HS-27A (cell line): ENCODE measurements at places on chromosomes 11 and 22.

DNA sequence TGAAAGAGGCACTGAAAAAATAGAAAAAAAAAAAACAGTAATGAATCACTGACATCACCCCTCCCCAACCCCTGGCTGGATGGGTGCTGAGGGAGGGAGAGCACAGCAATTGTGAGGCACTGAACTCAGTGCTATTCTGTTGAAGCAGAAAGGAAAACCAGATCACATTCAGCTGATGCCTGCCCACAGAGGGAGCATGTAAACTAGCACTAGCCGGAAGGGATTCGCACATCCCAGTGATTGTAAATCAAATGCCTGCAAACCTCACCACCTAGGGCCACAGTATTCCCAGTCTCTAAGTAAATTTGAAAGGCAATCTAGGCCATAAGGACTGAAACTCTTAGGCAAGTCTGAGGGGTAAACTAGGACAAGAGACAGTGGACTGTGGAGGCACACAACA, 772.0 kb upstream of the CCDC179 start:
- no peak for DNase-seq

DNA sequence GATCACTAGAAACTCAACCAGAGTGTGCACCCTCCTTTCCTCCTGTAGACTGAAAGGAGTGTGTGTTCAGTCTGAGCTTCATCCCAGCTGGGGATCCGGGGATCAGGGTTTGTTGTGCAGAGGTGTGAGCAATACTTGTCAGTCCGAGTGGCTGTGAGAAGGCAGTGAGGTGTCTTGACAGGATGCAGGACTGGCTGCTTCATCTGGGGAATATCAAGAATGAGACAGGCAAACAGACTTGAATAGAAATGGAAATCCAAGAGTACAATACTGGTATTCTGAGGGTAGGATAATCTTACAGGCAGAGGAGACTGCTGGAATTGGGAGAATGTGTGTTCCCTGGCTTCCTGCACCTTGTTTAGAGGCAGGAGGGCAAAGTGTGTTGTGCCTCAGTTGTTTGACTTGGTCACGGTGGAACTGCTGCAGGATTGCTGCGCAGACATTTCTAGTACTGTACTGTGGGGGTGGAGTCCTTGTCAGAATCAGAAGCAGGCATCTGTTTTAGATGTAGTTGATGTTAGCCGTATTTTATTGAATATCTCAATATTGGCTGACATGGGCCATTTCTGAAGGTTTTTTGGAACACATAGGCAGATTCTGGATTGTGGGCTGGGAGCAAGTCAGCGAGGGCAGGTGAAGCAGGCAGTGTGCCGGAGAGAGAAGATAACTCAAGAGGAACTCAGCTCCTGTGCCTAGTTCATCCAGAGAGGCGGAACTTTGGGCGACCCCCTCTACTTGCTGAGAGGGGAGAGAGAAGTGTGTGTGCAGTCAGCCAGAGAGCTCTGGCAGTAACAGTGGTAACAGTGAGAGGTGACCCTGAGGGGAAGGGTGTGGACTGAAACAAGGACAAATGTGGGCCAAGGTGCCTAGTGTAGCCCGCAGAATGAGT, 27.1 kb upstream of the GRK2 start:
- peak; percentile 11 for DNase-seq

- DNase-seq, result no peak
Observed at GRCh38 chr11:121654259-121654842, 201.6 kb upstream of the SORL1-AS1 start.

- no peak for DNase-seq
Observed at GRCh38 chr11:6206456-6207180, 1.3 kb downstream of the C11orf42 start.

DNA sequence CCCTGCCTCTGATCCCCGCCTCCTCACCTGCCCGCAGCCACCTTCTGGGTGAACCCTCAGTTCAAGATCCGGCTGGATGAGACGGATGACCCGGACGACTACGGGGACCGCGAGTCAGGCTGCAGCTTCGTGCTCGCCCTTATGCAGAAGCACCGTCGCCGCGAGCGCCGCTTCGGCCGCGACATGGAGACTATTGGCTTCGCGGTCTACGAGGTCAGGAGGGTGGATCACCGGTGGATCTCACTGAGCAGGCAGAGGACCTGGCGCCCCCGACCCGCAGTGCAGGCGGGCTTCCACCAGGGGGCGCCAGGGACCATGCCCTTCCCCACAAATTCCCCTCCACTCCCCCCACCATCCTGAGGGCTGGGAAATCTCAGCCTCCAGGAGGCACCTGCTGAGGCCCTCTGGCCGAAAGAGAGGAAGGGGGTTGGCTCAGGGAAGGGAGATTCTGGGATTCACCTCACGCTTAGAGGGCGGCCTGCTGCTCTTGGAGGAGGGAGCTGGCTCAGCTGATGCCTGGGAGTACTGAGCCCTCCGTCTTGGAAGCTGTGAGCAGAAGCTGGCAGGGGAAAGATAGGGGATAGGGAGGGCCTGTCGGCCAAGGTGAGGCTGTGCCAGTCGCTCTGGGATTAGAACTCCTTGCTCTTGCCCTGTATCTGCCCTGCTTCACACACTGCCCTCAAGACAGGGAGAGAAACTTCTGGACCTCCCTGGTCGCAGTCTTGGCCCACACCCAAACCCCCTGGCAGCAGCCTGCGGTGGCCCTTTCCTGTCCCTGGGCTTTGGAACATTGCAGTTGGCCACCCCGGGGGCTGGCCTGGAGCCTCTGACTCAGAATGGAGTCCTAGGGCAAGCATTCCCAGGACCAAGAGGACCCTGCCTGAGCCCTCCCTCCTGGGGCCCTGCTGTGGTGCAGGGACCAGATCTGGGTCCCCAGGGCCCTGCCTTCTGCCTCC, 23.2 kb downstream of the CAPN1 start:
- no peak for DNase-seq

GRCh38 chr11:60937144-60937527, 12.9 kb downstream of the TMEM132A start:
- DNase-seq, result no peak

DNA sequence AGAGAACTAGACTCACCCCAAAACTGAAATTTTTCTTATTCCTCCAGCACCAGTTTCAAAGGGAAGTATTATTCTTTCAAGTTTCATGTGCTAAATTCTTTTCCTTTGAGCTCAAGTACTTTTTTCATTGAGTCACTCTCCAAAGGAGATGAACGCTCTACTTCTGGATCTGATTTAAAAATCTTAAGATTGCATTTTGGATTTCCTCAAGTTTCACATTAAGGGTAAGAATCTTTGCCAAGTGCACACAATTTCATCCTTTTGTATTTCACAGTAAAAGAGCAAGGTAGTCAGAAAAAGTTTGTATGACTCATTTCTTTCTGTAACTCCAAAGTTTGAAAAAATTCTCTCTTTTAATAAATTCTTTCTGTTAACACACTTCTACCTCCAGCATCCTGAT, 435.5 kb downstream of the RAB38 start:
- DNase-seq, result no peak

DNA sequence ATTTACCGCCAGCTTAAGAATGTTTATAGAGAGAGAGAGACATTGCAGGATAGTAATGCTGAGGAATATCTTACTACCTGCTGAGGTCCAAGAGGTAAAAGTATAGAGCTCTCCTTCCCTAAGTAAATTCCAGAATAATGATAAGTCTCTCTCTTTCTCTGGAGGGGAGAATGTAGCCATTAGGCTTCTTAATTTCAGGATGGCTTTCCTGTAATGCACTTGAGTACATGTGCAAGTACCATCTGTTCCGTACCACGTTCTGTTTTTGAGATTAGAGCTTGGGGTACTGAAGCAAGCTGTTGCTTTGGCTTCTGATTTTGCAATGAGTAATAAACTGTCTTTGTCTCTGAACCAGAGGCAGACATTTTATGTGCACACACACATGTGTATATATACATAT, 1314.0 kb downstream of the JRKL start:
- no peak for DNase-seq

DNA sequence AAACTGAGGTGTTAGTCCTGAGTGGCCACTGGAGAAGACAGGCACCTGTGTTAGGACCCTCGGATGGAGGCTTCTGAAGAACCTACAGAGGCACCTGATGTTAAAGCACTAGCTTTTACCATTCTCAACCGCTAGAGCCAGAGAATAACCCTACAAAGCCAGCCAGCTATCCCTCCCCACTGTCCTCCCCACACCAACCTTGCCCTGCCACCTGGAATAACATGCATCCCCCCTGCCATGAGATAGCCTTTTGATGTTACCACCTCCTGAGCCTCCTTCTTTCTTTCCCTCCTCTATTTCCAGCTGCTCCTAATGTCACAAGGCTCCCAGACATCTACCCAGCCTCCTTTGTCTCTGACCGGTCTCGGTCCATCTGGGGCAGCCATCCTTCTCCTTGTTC, 28.1 kb downstream of the COMMD9 start:
- no peak for DNase-seq

GRCh38 chr11:94326947-94327346, 22.6 kb downstream of the IZUMO1R start:
- no peak for DNase-seq

DNA sequence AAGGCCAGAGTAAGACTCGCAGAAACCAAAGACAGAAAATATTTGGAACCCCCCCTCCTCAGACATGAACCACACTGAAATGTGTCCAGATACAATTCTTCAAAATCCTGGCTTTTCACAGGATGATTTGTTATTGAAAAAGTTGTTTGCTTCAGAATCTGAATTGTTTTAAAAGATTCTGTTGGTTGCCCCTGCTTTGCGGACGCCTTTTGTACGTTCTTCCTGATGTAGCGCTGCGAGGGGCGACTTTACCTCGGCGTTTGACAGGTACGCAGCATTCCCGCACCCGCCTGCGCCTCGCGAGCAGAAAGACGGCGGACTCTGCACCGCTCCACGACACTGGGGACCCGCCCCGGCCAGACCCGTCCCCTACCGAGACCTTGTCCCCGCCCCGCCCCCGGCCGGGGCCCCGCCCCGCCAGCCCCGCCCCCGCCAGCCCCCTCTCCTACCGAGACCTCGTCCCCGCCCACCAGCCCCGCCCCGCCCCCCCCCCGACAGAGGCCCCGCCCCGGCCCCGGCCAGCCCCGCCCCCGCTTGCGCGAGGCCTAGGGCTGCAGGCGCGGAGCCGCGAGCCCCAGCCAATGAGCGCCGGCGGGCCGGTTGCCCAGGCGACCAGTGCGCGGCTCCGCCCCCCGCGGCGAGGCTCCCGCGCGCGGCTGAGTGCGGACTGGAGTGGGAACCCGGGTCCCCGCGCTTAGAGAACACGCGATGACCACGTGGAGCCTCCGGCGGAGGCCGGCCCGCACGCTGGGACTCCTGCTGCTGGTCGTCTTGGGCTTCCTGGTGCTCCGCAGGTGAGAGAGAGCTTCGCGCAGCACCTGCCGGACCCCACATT, at the start of gene GLB1L2:
TSS of gene GLB1L2 (plus strand) at position 635 of the 835 bp plus-strand sequence. CDS start at position 709, 74 bp downstream.
- DNase-seq, result no peak

GRCh38 chr11:48024635-48025071, 44.3 kb downstream of the PTPRJ start:
- no peak for DNase-seq

DNA sequence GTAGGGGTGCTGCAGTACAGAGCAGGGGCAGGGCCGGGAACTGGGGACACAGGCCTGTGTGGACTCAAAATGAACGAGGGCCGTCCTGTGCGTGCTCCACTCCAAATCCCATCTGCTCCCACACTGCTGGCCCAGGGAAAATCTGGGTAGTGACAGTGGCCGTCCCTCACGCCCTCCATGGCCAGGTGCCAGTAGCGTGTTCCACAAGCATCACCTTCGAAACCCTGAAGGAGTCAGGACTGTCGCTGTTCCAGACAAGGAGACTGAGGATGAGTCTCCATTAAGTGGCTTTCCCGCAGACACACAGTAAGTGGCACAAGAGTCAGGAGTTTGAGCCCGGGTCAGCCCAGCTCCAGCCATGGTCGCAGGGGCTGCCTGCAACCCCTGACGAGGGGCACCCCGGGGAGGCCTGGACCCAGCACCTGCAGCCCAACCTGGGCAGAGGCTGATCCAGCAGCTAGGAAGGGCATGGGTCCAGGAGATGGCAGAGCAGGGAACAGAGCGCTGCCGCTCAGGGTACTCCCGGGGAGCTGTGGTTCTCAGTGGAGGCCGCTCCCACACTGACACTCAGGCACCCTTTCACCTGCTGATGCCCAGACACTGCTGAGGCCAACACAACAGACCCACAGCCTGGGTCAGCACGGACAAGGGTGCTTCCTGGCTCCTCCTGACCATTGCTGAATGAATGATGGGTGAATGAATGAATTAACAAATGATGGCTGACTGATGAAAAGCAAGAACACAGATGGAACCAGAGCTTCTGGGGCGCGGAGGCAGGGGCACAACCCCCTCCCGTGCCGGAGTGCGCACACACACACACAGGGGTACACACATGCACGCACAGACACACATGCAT, 35.3 kb downstream of the IGF2 start:
- no peak for DNase-seq

DNA sequence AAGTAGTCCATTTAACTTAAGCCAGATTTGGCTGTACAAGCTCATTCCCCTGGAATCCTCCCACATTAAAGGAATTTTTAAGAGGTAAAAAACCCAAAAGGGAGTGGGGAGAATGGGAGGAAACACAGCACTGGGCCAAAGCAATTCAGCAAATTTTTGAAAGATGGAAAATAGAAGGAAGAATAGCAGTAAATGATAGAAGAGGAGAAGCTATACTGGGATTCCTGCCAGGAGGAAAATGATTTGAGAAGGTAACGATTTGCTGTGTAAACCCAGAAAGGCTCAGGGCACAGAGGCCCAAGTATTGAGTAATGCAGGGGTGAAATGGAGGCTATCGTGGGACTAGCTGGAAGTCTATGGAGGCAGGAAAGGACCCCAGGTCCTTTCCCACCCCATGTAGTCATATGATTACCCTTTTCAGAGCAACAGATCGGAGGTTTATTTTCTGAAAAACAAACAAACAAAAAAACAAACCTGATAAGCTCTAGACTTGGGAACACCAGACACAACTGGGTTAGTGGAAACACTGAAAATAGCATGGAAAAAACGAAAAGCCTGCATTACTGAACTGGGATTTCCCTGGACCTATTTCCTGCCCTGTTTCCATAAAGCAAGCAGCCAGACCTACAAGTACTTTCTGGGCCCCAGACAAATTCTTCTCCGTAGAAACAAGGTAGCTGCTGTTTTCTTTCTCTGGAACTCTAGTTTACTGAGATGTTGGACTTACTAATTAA, 140.0 kb downstream of the SWAP70 start:
- no peak for DNase-seq

- no peak for DNase-seq
Observed at GRCh38 chr11:6745465-6746015, 26.2 kb downstream of the OR2AG2 start.

DNA sequence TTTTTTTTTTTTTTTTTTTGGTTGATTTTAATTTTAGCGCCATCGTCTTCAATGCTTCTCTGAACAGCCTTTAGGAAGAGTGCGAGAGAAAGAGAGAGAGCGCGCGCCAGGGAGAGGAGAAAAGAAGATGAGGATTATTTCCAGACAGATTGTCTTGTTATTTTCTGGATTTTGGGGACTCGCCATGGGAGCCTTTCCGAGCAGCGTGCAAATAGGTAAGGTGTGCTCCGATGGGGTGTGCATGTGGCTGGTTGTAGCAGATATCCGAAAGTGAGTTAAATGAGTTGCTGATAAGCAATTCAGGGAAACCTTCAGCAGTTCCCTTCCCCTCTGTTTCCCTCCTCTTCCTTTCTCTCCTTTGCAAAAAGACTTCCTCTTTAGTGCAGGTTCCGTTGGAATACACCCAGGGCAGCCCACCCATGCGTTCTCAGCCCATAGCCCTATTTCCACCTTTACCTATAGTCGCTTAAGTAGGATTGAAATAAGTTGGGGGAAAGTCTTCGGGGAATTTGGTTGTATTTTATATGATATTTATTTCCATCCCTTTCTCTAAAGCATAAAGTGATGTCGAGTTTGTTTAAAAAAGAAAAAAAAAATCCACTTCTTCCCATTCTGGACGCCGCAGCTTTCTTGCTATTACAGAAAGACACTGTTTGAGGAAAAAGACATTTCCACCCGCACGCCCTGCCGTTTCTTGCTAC, 1.1 kb downstream of the GRIA4 start:
- no peak for DNase-seq

- DNase-seq, result no peak
Observed at GRCh38 chr11:35303596-35304385, 115.6 kb downstream of the SLC1A2 start.
